Right ventricle myocardium superior (tissue), 1 donor: ENCODE measurements at places on chromosomes 1 and 21. TPM values are rescaled to one million over a fixed set of nuclear protein-coding genes. Genes with fewer than 3 reads are reported as not detected.

UMODL1 gene
- 0.05 TPM for total RNA-seq

CCDC27 gene
- total RNA-seq: not detected

GRCh38 chr21:45640001-45640887, 3.3 kb upstream of the PCBP3 start:
- no peak for DNase-seq

DNA sequence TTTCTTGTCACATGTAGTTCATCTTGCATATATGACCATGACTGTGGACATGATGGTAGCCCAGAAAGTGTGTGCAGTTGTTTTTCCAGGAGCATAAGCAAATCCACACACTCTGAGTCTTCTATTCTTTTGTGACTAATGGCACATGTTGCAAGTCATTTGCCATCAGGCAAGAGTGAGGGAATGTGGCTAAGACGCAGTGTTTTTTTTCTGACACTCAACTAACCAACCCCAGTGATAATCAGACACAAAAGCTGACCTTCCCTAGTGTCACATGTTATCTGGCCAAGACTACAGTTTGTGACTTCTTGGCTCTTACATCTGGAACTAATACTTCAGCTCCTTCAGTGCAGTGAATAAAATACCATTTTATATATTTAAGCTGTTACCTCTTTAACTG, 108.8 kb downstream of the ITSN1 start:
- DNase-seq: no peak

GRCh38 chr1:4081806-4082711, 182.0 kb upstream of the C1orf174 start:
- DNase-seq: no peak

GRCh38 chr1:239197871-239198270, 188.5 kb upstream of the CHRM3 start:
- no peak for DNase-seq

DNA sequence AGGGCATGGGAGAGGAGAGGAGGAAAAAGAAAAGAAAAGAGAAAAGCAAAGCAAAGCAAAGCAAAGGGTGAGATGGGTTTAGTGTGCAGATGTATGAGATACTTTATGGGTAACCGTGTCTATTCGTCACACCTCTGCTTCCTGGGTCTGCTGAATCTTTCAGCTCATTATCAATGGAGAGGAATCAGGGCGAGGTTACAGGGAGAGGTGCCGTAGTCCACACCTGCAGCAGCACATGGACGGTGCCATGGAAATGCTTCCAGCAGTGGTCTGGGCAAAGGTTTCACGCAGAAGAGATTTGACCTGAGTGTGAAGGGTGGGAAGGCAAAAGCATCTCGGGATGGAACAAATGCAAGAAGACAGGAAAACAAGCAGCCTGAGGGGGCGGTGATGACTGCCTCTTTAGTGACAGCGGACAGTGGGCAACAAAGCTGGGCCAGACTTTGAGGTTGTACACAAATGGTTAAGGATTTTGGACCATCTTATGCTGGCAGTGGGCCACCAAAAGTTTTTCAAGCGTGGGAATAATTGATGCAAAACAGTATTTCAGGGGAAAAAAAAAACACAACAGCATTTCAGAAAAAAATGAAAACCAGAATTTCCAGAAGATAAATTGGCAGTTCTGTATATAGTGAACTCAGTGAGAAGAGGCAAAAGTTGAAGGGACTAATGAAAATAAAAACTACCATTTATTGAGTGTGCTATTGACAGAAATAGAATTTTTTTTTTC, 19.5 kb upstream of the SRP9 start:
- no peak for DNase-seq

DNA sequence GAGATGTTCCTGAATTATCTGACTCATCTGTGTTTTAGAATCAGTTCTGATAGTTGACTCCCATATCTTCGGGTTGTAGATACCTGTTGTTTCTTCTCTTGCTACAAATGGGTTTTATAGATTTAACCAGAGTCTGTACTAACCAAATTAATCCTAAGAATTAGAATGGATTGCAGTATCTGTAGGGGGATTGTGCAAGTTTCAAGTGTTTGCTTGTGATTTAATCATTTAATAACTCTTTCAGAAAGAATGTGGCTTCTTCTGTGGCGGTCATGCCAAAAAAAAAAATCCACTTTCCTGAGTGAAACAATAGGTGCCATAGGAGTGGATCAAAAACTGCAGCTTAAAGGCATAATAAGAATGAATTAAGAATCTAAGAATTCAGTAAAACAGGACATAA, 9.4 kb downstream of the IPO9 start:
- DNase-seq: no peak
